AG04449 (cell line): ENCODE measurements at places on chromosomes 6 and 20.

DNA sequence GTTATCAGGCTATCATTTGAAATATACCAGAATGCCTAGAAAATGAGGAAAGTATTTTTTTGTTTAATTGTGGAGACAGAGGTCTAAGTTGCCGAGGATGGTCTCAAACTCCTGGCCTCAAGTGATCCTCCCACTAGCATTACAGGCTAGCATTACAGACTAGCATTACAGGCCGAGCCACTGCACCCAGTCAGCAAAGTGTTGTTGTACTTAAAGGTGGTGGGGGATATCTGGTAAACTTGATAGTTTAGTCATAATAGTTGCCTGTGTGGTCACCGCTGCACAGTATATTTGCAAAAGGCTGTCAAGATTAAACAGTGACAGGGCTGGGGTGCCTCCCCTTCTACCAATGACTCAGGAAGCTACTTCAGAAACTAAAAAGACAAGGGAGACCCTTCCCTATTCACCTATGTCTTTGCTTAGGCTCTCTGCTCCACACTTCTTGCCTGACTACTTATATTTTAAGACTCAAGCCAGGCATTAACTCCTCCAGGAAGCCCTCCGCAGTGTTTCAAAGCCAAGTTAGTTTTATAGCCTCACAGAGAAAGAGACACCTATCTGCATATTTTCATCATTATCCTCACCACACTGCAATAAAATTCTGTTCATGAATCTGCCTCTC is 3.1 kb upstream of the AKIRIN2 start:
- DNase-seq: no peak

GRCh38 chr20:44714701-44715498 is at the start of gene CCN5:
CCN5 (plus strand) TSS chr20:44715369; CDS start chr20:44715391, 22 bp downstream.
- DNase-seq: no peak

DNA sequence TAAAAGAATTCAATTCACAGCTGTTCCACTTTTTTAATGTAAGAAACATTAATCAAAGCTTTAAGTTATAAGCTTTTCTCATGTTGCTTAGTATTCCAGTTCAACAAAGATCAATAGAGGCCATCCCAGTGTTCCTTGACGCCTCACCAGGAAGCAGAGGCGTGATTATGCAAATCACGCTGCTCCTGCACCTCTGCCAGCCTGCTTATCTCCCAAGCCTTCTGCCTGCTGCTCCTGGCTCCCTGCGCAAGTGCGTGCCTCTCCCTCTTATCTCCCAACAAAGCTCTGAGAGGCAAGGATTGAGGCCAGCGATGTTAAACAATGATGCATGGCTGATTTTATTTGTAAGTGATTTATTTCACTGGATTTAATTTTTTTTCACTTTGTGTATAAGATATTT is 42.8 kb downstream of the INSM1 start:
- no peak for DNase-seq

GRCh38 chr6:121855521-121855920 is 420.1 kb downstream of the GJA1 start:
- no peak for DNase-seq

DNA sequence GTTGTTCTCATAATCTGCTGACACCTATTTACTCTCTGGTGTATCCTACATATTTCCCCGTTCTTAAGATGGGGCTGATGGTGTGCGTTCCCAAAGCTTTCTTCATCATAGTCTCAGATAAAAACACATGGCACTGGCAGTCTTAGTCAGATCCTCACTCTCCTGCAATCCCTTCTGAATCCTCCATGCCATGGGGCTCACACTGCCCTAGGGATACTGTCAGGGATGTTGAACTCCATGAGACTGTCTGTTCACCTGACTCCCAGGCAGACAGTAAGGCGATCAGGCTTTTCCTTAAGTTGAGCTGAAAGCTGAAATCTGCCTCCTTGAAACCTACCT is 76.0 kb downstream of the SLX4IP start:
- DNase-seq: no peak

GRCh38 chr20:20839771-20840170 is 127.3 kb upstream of the RALGAPA2 start:
- no peak for DNase-seq
